ENCODE measurements at places on chromosomes 1 and 21.

DNA sequence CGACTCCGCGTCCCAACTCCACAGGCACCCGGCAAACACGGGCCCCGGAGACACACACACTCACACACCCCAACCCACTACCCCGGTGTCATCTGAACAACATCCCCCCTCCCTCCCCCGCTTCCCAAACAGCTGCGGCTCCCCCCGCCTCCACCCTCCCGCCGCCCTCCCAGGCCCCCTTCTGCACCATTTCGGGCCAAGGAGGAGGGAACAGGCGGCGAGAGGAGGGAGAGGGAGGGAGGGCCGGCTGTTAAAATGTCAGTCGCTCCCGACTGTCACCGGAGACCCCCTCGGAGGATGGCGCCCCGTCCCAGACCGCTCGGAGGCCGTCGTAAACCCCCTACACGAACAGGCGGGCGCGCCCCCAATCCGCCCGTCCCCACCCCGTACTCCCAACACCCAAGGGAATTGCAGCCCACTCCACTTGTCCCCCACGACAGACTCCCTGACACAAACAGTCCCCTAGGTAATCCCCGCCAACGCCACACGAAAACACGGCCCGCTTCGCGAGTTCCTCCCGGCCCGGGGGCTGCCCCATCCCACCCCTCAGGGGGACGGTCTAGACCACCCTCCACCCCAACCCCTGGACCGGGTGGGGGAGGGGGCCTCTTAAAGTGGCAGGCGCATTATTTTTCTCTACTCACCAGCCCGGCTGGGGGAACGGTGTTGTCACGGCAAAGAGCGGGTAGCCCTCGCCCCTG lies 583 bp downstream of the MEF2D start:
- DNase-seq, result peak; percentile 57

GRCh38 chr1:230910755-230911117 lies 42.4 kb upstream of the C1orf198 start:
- DNase-seq, result no peak

GRCh38 chr1:84939151-84939550 lies 46.1 kb upstream of the LPAR3 start:
- no peak for DNase-seq

DNA sequence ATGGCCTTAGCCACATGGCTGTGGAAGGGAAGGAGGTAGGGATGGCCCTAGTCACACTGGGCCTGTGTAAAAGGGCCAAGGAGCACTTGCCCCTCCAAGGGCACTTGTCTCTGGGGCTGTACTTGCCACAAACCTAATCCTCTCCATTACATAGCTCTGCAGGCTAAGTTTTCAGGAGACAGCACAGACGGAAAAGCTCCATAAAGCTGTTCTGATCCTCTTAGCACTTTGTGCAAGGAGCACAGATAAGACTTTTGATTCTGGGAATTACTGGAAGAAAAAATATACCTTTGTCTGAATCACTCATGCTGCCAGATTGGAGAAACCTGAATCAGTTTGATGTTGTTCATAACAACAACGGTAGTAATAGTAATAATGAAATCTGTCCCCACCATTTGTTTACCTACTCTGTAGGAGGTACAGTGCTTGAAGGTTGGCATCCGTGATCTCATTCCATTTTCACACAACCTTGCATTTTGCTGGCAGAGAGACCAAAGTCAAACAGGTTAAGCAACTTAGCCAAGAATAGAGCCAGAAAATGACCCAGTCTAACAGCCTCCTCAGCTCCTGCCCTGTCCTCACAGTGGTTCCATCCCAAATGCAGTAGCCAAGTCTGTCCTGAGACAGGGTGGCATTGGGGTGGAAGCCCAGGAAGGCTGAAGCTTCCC lies 207.1 kb downstream of the ROR1 start:
- DNase-seq, result no peak

- no peak for DNase-seq
These were observed 436.8 kb upstream of the NR5A2 start for GRCh38 chr1:199590708-199591107.

GRCh38 chr1:156119503-156120209 lies 5.1 kb downstream of the LMNA start:
- no peak for DNase-seq

GRCh38 chr1:41245659-41246058 lies 3.6 kb upstream of the SCMH1 start:
- DNase-seq, result no peak

DNA sequence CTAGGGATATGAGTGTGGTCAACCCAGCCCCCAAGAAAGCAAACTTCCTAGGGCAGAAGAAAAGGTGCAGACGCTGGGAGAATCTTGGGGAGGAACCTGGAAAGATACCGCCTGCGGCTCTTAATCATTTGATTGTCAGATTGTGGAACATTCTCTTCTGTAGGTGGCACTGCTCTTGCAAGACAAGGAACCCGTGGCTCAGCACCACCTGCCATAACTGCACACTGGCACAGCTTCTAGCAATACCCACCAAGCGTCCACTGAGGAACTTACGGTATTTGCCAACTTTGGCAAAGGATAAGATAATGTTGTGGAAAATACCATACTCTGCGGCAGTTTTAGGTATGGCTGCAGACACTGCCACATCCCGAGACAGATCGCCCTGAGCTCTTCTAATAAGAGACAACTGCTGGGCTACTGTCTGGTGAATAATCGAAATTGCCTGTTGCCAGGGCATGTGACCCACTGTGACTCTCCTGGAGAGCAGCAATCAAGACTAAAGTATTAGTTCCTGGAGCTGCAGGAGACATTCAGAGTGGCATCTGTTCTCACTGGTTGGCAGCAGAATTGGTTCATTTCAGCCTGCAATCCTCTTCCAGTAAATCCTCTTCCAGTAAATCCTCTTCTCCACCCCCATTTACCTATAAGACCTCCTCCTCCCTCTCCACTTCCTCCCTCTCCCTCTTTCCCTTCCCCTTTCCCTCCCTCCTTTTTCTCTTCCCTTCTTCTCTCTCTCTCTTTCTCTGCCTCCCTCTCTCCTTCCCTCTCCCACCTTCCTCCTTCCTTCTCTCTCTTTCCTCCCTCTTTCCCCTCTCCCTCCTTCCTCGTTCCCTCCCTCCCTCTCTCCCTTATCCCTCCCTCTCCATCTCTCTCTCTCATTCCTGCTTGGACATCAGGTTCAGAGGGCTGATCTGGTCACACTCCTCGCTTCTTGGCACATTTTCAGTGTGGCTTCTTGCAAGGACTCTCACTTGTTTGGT lies 49.7 kb upstream of the B3GALT5 start:
- DNase-seq, result no peak

DNA sequence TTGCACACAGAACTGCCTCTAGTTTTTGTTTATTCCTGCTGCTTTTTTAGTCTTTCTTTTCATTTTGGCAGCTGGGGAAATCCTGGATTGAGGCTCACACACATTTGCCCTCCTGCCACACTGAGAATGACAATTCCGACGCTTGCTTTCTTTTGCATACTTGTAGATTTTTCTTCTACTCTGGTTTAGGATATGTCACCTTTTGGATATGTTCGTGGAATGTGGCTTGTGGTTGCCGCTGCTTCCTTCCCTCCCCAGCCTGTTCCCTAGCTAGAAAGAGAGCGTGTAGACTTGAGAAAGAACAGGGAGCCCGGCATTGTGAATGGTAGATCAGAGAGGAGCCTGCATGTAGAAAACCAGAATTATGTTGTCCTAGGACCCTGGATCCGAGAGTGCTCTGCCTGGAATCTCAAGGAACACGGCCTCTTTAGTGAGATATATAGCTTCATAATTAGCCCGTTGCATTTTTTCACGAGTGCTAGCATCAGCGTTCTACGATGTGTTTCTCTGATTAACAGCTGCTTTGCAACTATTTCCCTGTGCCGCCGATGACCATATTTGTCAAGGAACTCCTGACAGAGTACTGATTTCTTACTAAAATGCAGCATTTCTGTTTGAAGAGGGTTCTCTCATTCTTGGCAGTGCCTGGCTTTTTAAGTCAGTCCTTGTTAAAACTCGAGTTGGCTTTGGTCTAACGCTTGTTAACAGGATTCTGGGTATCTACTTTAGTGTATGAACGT lies 56.2 kb downstream of the PEX14 start:
- no peak for DNase-seq

DNA sequence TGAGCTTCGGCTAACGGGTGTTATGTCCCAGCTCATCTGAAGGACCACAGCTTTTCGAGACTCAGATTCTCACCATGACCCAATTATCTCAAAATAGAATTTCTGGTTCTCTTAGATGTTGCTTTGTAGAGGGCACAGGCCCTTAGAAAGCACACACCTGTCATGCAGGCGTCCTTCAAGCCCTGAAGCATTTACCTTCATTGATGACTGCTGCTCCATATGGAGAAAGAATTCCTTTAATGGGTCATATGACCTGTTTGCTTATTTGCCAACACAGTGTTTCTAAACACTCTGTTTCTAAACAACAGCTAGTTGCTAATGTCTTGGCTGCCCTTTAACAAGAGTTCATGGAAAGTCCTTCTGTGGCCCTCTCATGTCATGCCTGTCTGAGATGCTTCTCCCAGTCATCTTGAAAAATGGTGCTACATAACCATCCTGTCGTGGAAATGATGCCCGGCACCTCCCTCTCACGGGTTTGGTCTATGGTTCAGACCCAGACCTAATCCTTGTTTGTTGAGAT lies 495.7 kb downstream of the KIF26B start:
- no peak for DNase-seq

GRCh38 chr1:2255420-2256369 lies 27.6 kb downstream of the SKI start:
- peak; percentile 73 for DNase-seq

DNA sequence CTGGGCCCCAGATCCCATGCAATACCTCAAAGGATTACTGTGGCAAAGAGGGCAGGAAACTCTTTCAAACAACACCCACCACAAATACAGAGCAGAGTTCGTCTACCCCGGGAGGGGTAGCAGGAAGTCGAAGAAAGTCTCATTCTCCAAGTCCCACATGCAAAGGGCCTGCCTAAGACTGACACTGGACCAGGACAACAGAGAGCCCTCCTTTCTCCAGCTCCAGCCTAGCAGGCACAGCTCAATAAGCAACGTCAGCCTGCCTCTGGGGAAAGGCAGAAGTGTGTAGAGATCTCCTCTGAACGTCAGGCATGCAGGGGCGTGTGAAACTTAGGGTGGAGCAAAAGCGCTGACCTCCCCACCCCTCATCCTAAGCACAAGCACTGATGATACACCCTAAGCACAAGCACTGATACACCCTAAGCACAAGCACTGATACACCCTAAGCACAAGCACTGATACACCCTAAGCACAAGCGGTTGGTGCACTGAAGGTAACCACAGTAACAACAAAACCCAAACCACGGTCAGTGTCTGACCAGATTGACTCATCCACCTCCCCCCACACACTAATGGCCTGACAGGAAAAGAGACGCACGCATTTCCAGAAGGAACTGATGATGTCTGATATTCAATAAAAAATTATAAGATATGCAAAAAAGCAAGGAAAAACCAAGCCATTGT lies 1.3 kb downstream of the KRTAP12-3 start:
- DNase-seq, result no peak

- no peak for DNase-seq
These were observed 28.9 kb upstream of the CD101 start for GRCh38 chr1:116972674-116973030.

DNA sequence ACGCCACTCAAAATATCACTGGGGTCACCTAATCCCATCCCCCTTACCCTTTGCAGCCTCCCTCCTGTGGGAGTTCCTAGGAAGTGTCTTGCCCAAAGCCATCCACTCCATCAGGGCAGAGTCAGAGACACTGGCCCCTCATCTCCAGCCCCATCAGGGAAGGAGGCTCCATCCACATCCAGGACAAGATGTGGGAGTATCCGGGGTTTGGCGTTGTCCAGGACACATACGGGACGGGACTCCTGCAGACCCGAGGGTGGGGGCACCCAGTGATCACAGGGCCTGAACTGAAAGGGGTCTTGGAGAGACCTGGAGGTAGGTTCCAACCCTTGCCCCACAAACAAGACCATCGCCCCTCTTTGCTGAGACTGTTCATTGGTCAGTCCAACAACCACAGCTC lies 348.2 kb downstream of the MATN1 start:
- no peak for DNase-seq

- no peak for DNase-seq
These were observed 3.8 kb downstream of the LAMC1 start for GRCh38 chr1:183027031-183027430.

DNA sequence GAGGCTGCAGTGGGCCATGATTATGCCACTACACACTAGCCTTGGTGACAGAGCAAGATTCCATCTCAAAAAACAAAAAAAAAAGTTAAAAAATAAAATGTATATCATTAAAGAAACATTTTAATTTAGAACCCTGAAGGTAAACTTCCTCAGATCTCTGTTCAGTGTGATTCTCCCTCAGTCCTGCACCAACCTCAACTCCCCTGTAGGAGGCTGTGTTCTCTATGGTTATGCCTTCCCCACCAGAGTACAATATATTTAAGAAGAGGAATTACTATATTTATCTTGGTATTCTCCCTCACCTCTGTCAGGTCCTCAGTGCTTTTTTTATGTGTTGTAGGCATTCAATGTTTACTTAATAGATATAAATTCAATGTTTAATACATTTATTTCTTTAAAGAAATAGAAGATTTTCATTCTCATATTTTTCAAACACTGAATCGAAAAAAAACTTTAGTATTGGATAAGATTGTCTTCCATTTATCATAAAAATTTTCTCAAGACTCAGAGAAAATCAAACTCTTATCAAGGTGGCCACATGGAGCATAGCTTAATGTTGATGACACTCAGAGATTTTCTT lies 4.8 kb upstream of the LRRC8B start:
- DNase-seq, result peak; percentile 49

- no peak for DNase-seq
These were observed 678.7 kb downstream of the MATN1 start for GRCh38 chr1:30044656-30045144.

- no peak for DNase-seq
These were observed 12.8 kb upstream of the LRRC8D start for GRCh38 chr1:89807983-89808382.

- peak; percentile 17 for DNase-seq
These were observed 115.3 kb downstream of the RUNX1 start for GRCh38 chr21:34933609-34934335.

DNA sequence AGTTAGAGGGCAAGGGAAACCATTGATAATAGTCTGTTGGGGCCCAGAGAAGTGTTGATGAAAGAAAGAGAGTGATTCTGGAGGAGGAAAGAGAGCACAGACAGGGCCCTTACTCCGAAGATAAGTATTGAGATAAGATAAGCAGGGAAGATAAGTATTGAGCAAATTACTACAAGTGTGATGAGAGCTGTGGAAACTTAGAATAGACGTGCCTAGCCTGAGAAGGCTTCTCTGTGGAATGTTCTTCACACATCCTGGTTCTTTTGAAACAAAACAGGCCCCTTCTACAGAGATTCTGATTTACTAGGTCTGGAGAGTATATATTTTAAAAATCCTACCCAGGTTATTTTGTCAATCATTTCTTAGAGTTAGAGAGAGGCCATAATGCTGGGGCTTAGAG lies 26.4 kb downstream of the FNBP1L start:
- no peak for DNase-seq

GRCh38 chr1:76410499-76410898 lies 336.0 kb downstream of the ST6GALNAC3 start:
- DNase-seq, result no peak

GRCh38 chr1:92367496-92367895 lies 68.6 kb downstream of the RPAP2 start:
- DNase-seq, result no peak
